ENCODE measurements at places on chromosomes 6 and 20.

GRCh38 chr6:158377860-158378259 lies 65.6 kb downstream of the TULP4 start:
- DNase-seq = no peak

DNA sequence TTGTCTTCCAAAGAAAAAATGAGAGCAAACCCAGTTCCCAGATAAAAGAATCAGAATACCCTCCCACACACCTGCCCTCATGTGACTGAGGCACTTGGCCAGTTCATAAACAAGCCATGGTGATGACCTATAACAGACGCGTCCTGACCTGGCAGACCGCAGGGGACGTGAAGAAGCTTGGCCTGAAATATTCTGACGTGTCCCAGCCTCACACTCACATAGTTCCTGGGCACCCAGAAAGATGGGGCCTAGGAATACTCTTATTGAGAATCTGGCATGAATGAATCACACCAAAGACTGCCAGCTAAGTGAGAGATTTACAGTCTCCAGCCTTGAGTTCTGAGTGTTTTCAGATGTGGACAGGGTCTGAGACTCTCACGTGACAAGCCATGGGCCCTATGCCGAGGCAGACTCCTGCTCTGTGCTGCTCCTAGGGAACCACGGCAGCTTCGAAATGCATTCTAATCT lies 17.2 kb upstream of the MAP3K4 start:
- no peak for DNase-seq

DNA sequence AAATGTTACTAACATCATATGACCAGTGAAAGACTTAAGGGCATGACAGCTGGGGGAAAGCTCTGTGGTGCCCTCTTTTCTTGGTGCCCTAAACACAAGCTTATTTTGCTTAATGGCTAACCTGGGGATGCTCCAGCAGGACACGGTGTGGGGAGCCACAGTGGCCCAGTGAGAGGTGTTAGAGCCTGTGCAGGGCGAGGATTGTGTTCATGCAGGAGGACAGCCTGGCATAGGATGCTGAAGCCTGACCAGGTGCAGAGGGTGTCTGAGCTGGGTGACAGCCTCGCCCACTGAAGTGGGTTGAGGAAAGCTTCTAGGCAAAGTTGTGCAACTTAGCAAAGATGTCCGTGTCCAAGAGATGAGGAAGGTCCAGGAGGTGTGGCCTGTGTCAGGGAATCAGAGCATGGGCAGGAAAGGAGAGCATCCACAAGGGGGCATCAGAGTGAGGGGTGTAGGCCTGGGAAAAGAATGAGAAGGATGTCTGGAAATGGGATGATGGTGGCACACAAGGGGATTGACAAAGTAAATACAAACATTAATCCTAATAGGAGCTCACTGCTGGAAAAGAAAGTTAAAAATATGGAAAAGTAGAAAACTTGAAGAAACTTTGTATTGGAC lies 33.9 kb downstream of the SLC17A4 start:
- peak; percentile 19 for DNase-seq

DNA sequence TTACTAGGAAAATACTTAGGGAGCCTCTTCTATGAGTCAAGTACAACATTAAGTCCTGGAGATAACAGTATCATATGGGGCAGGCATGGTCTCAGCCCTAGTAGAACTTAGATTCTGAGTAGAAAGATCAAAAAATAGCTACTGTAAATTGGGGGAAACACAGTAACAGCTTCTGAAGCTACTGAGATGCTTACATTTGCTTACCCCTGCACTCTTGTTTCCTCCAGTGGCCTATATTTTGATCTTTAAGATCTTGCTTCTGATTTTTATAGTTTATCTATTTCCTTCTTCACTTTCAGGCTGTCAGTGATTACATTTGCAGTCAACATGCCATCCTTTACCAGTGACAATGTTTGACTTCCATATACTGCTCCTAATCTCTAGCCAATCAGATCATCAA lies 35.3 kb downstream of the HIVEP2 start:
- DNase-seq = no peak

GRCh38 chr6:148881593-148882311 lies 134.9 kb downstream of the UST start:
- DNase-seq = no peak

DNA sequence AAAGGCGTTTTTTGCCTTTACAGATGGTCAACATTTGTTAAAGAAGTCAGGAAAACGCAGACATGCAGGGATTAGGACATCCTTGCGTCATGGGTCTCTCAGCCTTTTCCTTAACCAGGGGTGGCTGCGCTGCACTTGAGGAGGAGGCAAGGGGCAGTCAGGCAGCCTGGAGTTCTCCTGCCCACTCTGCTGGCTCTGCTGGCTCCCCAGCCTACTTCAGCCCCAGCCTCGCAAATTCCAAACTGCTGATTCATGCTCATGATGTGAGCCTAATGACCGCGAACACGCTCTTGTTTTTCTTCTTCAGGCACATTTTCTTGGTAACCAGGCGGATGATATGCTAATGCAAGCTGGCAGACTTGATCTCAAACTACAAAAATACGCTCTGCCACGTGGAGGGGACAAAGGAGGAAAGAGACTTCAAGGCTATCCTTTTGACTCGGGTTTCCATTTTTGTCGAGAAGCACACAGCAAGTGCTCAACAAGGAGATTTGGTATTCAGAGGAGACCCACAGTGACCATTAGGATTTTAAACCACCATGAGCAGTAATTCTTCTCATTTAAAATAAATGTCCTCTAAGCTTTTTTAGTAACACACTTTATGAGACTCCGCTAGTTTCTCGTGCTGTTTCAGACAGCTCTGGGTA lies 290.3 kb upstream of the STXBP5 start:
- no peak for DNase-seq

GRCh38 chr6:51495610-51496396 lies 591.6 kb downstream of the PKHD1 start:
- no peak for DNase-seq

DNA sequence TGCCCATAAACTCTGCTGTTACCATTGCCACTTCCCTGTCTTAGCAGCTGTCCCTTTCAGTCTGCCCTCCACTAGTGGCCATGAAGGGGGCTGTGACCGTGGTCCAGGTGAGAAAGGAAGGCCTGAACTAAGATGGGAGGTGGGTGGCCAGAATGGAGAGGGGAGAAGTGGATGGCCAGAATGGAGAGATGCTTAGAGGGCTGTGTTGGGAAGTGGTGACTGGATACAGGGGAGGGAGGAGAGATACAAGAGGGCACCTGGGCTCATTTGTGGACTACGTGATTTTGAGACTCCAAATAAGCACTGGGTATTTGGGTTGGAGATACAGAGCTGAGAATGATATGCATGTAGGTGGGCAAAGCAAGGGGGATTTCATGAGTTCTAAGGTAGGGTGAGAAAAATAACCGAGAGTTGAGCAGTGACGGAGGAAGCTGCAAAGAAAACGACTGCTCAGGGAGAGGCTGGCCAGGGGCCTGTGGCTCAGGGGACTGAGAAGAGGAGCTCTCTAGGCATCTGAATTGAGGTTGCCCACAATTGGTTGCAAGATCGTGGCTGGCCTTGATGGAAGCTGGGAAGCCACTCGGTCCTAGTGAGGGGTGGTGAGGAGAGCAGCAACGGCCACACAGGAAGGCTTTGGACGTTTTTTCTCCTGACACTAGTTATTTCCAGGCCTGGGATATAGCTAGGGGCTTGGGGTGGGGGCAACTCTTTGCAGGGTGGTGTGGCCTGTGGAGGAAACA lies 36.9 kb downstream of the PANK2 start:
- DNase-seq = no peak

- no peak for DNase-seq
These were observed 5.3 kb upstream of the CGA start for GRCh38 chr6:87100216-87100615.

GRCh38 chr6:137058037-137058436 lies 13.3 kb upstream of the IL20RA start:
- DNase-seq = no peak

DNA sequence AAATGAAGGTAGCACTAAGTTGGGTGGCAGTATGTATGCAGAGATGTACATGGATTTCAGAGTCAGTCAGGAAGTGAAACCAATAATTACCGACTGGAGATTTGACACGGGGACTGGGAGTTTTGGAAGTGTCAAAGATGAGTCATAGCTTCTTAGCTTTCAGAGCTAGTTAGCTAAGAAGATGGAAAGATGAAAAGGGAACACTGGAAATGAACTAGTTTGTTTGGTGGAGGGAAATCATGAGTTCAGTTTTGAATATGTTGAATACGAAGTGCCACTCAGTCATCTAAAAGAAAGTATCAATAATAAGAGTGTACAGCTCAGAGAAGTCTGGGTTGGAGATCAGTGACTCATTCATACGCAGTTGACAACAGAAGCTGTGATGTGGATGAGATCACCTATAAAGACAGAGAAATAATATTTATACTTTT lies 7.5 kb downstream of the ESF1 start:
- no peak for DNase-seq

GRCh38 chr6:111899531-111899930 lies 26.3 kb upstream of the FYN start:
- DNase-seq = no peak

DNA sequence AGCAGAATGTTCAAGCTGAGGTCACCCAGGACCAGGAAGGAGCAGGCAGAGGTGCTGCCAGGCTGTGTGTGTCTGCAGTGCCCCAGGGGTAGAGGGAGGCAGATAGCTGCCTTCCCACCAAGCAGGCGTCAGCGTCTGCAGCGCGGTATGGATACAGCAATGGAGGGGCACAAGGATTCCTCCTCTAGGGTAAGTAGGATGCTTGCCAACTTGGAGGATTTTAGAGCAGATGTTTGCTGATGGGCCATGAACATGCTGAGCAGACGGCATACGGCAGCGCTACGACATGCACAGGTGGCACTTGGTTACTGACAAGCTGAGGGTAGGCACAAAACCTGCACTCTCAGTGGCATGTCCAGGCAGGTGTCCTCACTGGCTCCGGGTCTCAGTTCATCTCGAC lies 48.1 kb downstream of the PSMG4 start:
- DNase-seq = no peak

GRCh38 chr20:5065166-5065878 lies 54.4 kb downstream of the PCNA start:
- DNase-seq = no peak

DNA sequence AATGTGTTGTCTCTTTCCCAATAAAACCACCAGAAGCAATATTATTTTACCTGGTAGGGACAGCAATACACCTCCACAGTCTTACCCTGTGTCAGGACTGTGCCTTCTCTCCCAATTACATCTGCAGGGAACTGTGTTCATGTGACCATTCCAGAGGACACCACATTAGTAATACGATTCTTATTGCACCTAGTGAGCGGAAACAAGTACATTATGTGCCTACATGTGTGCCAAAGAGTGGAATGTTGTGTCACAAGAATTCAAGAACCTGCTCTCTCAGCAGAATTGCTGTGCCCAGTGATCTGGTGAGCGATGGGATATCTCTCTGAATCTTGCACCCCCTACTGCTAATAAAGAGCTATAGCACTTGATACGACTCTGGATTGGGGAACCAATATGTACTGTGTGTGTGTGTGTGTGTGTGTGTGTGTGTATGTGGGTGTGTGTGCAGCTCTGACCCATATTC lies 57.4 kb upstream of the FOXC1 start:
- peak; percentile 22 for DNase-seq

GRCh38 chr20:34150306-34151000 lies 38.4 kb upstream of the EIF2S2 start:
- no peak for DNase-seq

DNA sequence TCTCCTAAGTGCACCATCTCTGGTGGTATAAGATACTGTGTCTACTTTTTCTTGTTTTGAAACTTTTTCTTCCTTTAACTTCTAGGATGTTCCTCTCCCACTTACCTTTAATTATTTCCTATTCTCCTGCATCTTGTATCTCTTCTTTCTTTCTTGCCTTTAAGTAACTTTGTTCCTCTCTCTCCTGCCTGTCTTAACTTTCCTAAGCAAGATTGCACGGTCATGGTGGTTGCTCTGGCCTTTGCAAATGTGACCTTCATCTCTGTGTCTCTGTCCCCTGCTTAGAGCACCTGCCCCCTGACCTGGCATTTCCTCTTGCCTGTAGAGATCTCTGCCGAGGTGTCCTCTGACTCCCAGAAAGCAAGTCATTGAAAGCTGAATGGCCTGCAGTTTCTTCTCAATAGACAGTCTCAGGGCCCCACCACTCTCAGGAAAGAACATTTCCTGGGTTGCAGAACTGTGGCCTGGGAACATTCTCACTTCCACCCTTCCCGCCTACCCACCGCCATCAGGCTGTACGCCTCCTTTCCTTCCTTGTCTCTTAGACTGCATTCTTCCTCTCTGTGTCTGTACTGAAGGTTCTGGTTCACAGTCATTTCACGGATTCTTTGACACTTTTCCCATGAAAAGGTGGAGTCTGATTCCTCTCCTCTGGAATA lies 12.8 kb downstream of the ZDHHC14 start:
- DNase-seq = no peak

- no peak for DNase-seq
These were observed 1.8 kb downstream of the UQCC2 start for GRCh38 chr6:33709605-33710295.

GRCh38 chr6:41720783-41721182 lies 14.6 kb downstream of the TFEB start:
- no peak for DNase-seq

DNA sequence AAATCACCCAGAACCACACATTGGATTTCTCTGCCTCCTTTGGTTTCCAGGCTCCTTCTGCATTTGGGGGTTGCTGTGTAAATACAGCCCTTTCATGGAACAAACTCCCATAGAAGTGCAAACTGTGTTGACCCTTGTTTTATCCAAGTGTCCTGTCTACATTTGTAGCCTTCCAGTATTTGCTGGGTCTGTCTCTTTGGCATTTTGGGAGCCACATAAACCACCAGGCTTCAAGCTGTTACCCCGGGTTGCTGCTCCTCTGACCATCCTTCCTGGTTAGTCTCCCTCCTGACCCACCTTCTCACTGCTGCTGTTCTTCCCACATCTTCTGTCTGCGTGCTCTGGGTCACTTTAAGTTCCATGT lies 7.6 kb upstream of the MTHFD1L start:
- DNase-seq = no peak

Data from HuH-7.5 (cell line).